ENCODE measurements at places on chromosomes 12 and 14.

GRCh38 chr12:120712610-120713009, 2.4 kb downstream of the UNC119B start:
- DNase-seq: no peak

- no peak for DNase-seq
Observed at GRCh38 chr12:29707846-29708245, 75.9 kb downstream of the TMTC1 start.

DNA sequence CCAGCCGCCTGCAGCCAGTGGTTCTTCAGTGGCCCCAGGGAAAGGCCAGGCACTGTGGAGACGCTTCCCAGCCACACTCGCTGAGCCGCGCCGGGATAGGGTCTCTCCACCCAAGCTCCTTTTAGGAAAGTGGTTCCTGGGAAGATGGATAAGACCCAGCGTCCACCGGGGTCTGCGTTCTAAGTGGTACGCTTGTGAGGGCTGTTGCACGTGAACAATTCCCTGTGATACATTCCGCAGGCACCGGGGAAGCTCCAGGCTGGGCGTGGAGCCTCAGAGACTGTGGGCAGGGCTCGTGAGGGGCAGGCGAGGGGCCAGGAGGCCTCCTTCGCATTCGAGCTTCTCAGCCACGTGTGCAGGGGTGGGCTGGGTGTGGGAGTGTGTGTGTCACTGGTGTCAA, 48.4 kb downstream of the GALNT9 start:
- no peak for DNase-seq

DNA sequence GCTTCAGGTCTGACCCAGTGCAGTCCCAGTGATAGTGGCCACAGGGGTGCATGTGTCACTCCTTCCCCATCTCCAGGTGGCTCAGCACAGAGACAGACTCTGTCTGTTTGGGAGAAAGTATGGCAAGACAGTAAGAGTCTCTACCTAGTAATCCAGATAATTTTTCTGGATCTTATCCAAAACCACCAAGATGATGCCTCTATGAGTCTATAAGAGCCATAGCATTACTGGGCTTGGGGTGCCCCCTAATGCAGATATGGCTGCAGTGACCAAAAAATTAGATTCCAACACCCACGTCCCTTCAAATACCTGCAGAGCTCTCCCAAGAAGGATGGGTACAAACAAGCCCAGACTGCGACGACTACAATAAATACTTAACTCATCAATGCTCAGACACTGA, 123.8 kb downstream of the GRIP1 start:
- DNase-seq: no peak

DNA sequence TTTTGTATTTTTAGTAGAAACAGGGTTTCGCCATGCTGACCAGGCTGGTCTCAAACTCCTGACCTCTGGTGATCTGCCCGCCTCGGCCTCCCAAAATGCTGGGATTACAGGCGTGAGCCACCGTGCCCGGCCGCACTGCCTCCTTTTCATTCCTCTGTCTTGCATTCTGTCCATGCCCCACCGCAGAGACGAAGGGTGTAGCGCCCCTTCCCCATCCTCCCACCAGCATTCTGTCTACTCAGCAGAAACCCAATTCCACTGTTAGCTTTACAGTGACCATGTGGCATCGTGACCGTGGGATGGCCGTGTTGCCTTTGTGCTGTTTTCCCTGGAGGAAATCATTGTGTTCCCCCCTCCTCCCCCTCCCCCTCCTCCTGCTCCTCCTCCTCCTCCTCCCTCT, 10.3 kb downstream of the TEX22 start:
- DNase-seq: no peak

GRCh38 chr14:63266106-63266505, 52.6 kb downstream of the GPHB5 start:
- no peak for DNase-seq

- no peak for DNase-seq
Observed at GRCh38 chr14:76923431-76924370, 97.5 kb downstream of the LRRC74A start.

DNA sequence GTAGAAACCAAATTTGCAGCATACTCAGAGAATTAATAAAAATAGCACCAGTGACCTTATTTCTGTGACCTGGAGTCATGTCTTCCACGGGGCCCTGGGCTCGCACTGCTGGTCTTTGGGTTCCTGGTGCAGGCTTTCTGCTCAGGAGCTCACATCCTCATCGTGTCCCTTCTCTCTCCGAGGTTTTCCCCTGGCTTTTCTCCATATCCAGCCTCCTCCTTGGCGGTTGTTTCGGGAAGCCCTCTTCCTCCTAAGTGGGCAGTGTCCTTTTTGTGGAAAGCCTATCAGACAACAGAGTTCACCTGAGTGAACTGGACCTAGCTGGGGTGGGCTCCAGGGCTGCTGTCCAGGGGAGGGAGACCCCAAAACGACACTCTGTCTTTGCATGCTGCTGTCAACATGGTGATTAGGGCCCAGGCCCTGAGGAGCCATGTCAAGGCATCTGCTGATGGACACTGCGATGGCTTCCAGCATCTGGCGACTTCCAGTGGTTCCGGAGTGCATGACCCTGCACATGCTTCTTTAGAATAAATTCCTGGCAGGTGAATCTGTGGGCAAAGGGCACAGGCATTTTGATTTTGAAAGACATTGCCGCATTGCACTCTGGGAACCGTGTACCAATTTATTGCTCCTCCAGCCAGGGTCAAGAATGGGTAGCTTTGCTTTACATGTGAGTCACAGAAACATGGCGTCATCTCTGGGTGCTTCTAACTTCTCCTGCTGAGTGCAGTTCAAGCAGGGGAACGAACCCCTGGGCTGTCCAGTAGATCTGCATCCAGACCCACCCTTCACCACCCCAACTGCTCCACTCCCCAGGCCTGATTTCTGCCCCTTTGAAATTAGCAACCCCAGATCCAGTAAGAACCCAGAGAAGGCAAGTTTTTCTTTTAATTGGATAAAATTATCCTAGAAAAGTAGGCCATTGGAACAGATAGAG, 136.8 kb downstream of the ADGRD1 start:
- DNase-seq: no peak

GRCh38 chr14:64701660-64702059, 2.6 kb upstream of the PLEKHG3 start:
- peak; percentile 84 for DNase-seq

DNA sequence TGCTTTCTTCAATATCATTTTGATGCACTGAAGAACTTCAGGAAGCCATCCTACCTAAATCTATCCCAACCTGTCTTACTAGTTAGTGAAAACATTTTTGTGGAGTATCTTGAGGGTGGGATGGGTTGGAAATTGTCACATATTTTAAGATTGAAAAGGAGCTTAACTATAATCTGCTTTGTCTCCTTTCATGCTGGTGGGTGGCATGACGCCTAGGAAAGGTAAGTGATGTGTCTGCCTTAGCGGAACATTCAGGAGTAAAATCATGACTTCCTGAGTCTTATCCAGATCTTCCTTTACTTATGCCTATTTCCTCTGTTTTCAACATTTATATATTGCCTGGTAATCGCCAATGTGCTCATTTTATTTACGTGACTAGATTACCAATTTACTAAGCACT, 74.1 kb downstream of the FLRT2 start:
- no peak for DNase-seq

DNA sequence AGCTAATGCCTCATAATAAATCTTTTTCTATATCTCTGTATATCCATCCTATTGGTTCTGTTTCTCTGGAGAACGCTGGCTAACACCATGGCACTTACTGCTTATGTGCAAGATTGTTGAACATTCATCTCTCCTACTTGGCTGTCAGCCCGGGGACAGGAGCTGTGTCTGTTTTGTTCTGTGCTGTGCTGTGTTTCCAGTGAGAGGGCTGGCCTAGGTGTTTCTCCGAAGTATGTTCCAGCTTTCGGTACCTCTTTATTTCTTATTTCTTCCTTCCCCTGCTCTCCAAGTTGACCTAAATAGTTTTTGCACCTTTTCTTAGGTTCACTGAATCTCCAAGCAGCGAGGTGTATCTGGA, 18.8 kb upstream of the NR4A1 start:
- DNase-seq: no peak

DNA sequence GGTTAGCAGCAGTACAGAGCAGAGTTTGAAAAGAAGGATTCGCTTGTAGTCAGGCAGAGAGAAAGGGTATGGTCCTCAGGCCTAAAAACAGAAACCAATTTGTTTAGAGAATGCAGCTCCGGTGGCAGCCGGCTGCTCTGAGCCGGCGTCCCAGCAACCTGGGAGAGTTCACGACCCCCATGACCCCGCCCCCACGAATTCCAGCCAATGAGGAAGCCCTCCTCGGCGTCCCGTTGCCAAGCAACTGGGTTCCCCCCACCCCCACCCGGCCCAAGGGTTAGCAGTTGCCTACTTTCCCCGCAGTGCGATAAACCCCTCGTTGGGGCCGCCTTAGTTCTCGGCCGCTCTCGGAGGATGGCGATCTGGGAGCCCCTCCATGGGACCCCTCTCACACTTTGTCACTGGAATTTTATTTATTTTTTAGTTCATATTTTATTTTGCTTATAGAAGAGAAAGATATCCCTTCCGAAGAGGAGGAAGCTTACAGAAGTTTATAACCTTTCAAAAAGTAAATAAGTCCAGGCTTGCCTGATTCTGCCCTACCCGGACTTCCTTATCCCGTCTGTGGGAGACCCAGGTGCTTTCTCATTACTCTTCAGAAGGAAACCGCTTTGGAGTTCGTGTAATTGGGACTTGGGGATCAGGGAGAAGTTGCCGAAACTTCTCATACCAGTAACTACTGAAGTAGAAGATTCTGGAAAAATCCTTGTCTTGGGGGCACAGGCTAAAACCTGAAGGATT, at the start of gene CCDC60:
CCDC60 (plus strand) TSS at position 300 of the 741 bp plus-strand sequence. CDS start 448 bp downstream, outside the sequence.
- no peak for DNase-seq

GRCh38 chr14:62409626-62410300, 635.5 kb downstream of the KCNH5 start:
- DNase-seq: no peak

DNA sequence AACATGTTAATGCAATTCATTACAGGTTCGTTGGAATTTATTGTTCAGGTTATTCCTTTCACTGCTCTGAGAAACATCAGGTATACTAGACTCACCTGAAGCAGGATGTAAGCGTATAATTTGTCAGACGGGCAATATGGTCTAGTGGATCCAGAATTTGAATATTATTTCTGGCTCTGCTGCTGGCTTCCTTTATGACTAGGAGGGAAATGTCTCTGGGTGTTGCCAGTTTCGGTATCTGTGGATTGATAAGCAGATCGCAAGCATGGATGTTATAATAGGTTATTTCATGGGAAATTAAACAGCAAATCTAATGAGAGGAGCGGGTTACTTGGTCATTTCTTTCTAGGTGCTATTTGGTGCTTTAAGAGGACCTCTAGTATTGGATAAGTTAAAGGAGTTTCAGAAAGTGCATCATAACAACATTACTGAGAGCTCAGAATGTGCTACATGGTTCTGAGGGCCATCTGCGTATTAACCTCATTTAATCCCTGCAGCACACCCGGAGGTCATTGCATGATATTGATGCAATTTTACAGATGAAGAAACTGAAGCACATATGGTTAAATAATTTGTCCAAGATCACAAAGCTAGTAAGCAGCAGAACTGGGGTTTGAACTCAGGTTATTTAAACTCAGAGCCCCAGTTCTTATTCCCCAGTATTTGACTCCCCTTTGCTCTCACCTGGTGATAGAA, 47.3 kb upstream of the BCAT1 start:
- no peak for DNase-seq

- DNase-seq: no peak
Observed at GRCh38 chr14:74698465-74698864, 14.4 kb downstream of the AREL1 start.

Measured in putamen (tissue), 1 donor.